ENCODE measurements at places on chromosomes 5 and 9. TPM values are rescaled to one million over a fixed set of nuclear protein-coding genes. Genes with fewer than 3 reads are reported as not detected.

The CKMT2 gene
- 0.34 TPM for total RNA-seq

DNA sequence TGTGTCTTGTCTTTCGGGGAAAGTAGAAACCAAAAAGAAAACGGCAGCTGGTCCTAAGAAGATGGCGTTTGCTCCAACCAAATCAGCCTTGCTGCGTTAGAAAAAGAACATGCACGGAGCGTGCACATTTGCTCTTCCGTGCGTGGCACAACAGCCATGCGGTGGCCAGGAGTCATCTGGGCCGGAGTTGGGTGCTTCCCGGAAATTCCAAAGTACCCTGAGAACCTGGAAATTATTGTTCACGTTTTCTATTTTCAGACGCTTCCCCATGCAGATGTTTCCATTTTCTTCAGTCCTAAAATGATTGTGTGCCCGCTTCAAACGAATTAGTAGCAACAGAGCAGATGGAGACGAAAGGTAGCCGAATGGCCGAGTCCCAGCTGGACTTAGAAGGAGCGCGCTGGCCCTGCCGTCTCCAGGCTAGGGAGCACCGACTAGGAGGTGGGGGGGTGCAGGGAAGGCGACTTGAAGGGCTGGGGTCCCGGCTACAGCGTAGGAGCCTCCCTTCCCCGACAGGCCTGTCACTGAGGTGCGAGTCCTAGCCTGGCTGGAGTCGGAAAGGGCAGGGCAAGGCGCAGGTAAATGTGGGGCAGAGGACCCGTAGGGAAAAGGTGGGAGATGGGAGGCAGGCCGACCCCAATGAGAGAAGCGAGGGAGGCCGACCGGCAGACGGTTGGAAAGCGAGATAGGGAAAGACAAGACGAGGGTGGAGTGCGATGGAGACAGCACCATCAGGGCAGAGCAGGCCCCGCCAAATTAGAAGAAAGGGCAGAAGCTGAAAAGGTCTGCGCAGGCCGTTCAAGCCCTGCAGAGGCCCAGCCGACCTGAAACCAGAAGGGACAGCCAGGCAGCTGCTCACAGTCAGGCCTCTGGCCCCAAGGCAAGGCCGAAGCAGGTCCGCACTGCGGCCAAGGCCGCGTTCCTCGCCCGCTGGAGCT, 1.4 kb downstream of the BARX1 start:
- DNase-seq: no peak

DNA sequence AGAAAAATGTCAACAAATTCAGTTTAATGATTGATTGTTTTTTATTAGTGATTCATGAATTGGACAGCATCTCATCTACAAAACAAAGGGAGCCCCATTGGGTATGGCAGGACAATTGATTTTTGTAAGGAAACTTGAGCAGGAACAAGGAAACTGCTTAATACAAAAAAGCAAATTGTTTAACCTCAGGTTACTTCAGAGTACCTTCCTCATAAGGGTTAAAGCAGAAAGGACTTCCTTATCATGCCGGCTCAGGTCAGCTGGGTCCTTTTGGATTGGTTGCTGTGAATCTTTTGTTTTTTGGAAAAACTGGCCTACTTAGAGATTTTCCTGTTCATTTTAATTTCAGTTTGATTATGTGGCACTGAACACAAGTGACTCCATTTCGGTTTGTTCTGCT, 211.8 kb downstream of the ARRDC3 start:
- no peak for DNase-seq

GRCh38 chr5:29811914-29812679, 1381.4 kb upstream of the CDH6 start:
- no peak for DNase-seq

GRCh38 chr5:1815881-1816292, 14.7 kb downstream of the NDUFS6 start:
- DNase-seq: no peak

DNA sequence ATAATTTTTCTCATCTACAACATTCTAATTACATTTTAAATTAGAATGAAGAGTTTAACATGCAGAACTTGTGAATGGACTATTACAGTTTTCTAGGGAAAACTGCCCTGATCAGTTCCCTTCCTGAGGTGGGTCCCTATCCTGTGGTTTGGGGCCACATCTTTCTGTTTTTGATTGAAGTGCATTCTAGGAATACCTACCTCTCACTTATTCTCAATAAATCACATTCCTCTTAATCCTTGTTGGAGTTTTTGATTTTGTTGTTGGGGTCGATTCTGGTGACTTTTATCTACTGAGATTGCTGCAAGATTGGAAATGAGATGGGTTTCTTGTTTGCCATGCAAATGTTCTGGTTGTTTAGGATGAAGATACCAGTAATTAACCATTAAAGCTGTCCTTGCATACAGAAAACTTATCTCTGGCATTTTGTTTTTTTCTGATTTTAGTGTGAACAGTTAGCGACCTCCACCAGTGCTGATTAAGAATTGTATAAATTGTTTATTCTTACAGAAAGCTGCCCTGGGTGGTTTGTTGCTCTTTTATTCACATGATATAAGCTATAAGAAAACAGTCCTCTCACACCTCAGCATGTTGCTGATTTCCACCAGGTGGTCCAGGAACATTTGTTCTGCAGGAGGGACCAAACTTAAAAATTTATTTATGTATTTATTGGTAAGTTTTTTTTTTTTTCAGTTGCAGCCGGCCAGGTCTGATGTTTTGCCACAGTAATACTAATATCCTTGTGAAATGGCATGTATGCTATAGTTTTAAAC, 269.9 kb downstream of the FANCC start:
- DNase-seq: no peak

- no peak for DNase-seq
Measured at GRCh38 chr9:127739614-127740330, 4.7 kb upstream of the TOR2A start.

GRCh38 chr5:140498591-140498990, 48.9 kb upstream of the EIF4EBP3 start:
- no peak for DNase-seq

GRCh38 chr9:134136118-134136995, 475 bp downstream of the WDR5 start:
- DNase-seq: no peak

GRCh38 chr5:127985811-127986325, 97.7 kb upstream of the SLC12A2 start:
- no peak for DNase-seq

DNA sequence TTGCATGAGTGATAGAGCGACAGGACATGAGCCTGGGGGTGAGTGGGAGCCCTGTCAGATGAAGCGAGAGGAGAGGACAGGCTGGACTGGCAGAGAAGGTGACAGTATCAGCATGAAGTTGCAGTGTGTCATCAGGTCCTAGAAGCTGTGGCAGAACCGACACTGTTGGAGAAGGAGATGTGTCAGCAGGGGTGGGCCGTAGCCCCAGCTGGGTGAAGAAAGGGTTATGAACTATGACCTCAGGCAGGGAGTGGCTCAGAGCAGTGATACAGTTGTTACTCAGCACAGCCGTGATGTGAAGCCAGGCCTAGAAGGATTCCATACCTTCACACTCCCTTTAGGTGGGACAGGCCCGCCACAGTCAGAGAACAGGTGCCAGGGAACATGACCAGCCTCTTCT, 7.6 kb downstream of the PCYOX1L start:
- DNase-seq: no peak

The TMOD1 gene
- total RNA-seq: 5.1 TPM

DNA sequence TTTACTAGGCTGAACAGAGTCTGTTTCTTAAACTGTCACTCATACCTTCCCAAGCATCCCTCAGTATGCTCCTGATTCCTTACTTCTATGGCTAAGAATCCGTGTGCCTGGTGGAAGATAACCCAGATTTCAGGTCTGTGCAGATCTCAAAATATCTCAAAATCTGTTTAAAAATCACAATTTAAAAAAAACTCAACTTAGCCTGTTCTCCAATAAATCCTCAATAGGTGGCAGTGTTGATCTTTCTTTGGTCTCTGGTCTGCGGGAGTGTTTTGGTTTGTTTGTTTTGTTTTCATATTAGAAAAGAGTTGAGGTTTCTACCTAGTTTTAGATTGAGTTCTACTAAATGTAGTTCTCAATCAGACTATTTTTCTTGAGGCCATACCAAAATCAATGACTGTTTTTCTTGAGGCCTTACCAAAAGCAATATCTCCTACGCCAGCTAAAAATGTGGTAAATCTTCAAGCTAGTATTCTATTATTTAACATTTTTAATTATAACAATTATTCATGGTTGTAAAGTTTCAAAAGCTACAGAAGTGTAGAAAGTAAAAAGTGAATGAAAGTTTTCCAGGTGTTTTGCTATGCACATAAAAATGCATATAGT, 57.9 kb downstream of the TGFBR1 start:
- DNase-seq: peak; percentile 22

The KDM3B gene
- total RNA-seq: 44.0 TPM

The GPR151 gene
- total RNA-seq: not detected

The DEPDC1B gene
- total RNA-seq: 3.4 TPM

DNA sequence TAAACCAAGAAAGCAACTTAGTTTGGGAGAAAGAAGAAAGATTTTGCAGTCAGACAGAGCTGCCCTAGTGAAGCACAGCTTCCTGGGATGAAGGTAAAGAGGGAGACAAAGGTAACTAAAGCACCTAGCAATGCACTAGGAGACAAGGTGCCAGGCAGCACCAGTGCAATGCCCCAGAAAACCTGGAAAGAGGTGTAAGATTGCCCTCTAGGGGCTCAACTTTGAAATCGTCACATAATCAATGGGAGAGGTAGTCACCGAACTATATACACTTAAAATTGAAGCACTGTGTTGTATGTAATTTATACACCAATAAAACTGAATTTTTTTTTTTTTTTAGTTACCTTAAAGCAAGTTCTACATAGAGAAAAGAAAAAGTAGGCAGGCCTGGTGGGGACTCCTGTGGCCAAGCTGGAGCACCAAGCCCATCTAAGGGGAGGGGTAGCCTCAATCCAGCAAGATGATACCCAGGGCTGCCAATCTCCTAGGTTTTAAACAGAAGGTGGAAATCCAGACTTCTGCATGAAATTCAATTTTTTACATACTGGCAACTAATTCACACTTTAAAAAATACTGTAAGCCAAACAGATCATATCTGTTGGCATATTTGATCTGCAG, 48.2 kb downstream of the CDK5RAP2 start:
- no peak for DNase-seq

The PCDHAC2 gene
- not detected for total RNA-seq

The SLC46A2 gene
- not detected for total RNA-seq

GRCh38 chr5:96885518-96886338, 9.4 kb downstream of the ERAP2 start:
- no peak for DNase-seq

GRCh38 chr5:179829732-179830435, 9.2 kb downstream of the SQSTM1 start:
- no peak for DNase-seq

The RECK gene
- total RNA-seq: 18.7 TPM

The CMBL gene
- 16.8 TPM for total RNA-seq

The PSAT1 gene
- total RNA-seq: 22.7 TPM

The MPDZ gene
- 40.9 TPM for total RNA-seq

- DNase-seq: no peak
Measured at GRCh38 chr5:174827558-174827957, 103.2 kb downstream of the MSX2 start.

The TSSK1B gene
- not detected for total RNA-seq

GRCh38 chr9:94925751-94926430, 199.4 kb downstream of the AOPEP start:
- no peak for DNase-seq

GRCh38 chr5:3301306-3301705, 294.3 kb upstream of the IRX1 start:
- no peak for DNase-seq
